Activated T-cell treated with anti-CD3 and anti-CD28 coated beads, Interleukin-2, amount 50 U/mL, for 72 hours (primary cell): ENCODE measurements at places on chromosomes 3 and 15. TPM values are rescaled to one million over a fixed set of nuclear protein-coding genes. Genes with fewer than 3 reads are reported as not detected.

DNA sequence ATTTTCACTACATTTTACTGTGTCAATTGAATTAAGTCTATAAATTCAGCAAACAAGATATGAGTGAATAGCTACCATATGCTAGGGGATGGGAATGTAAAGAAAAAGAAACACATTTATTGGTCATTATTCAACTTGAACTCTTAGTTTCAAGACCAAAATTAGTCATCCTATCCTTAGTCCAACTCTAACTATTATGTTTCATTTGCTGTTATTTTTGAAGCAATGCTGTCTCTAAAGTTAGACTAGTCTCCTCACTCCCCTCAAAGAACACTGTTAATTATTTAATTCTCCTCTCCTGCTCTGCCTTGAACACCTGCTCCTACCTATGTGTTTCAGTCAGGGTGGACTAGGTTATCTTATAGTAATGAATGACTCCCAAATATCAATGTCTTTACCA lies 920.9 kb downstream of the TUSC7 start:
- no peak overlapping the region for H3K27ac ChIP-seq
- no peaks in the 10 kb centered on the region for H3K27me3 ChIP-seq
- no peaks in the 10 kb centered on the region for H3K4me1 ChIP-seq
- no peak overlapping the region for H3K4me3 ChIP-seq
- H3K36me3 ChIP-seq: no peaks in the 10 kb centered on the region

- H3K4me1 ChIP-seq: no peaks in the 10 kb centered on the region
- no peaks in the 10 kb centered on the region for H3K36me3 ChIP-seq
- no peak overlapping the region for H3K27ac ChIP-seq
- H3K27me3 ChIP-seq: peaks cover 15% of the 10 kb centered on the region
- DNase-seq: peak; percentile 38
Observed at GRCh38 chr15:86183596-86184491, 104.2 kb downstream of the AGBL1 start.

DNA sequence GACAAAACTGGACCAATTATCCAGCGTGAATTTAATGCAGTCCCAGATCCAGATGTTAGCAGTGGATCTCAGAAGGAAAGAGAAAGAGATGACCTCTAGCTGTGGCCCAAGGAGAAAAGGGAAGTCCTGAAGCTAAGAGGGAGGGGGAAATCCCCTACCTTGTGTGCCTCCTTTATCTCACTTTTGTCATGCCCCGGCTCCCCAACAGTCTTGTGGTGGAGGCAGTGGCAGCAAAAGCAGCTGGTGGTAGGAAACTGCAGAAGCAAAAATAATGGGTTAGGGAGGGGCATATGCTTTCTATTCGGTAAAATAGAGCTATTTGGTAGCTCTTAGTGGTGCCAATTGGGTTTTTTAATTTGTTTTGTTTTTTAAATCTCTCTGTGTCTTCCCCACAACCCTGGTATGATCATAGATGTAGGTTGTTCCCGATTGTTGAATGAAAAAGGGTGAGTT lies 56.5 kb downstream of the MCTP2 start:
- H3K4me3 ChIP-seq: peak overlapping the region; percentile 89
- H3K27ac ChIP-seq: peak overlapping the region; percentile 93

- H3K4me3 ChIP-seq: no peak overlapping the region
- H3K36me3 ChIP-seq: no peaks in the 10 kb centered on the region
- DNase-seq: peak; percentile 77
- no peak overlapping the region for H3K27ac ChIP-seq
Observed at GRCh38 chr3:42539871-42540714, 37.6 kb downstream of the VIPR1 start.

GRCh38 chr15:52295421-52296001 lies at the start of gene MYO5C:
TSS of gene MYO5C (minus strand) at chr15:52295804. CDS start at chr15:52295636, 168 bp downstream.
- H3K4me3 ChIP-seq: peak within 1 kb of the TSS; percentile 57
- no peaks in the 10 kb centered on the region for H3K36me3 ChIP-seq
- DNase-seq: no peak
- H3K4me1 ChIP-seq: peaks cover 3% of the 10 kb centered on the region
- H3K27me3 ChIP-seq: peaks cover 35% of the 10 kb centered on the region
- H3K27ac ChIP-seq: no peak within 1 kb of the TSS

GRCh38 chr3:41176596-41176995 lies 22.7 kb upstream of the CTNNB1 start:
- no peak for DNase-seq
- no peak overlapping the region for H3K27ac ChIP-seq
- H3K27me3 ChIP-seq: peaks cover 29% of the 10 kb centered on the region
- no peaks in the 10 kb centered on the region for H3K4me1 ChIP-seq
- no peak overlapping the region for H3K4me3 ChIP-seq

GRCh38 chr15:47460795-47461573 lies 256.3 kb upstream of the SEMA6D start:
- no peak overlapping the region for H3K27ac ChIP-seq
- no peak for DNase-seq
- H3K27me3 ChIP-seq: no peaks in the 10 kb centered on the region

DNA sequence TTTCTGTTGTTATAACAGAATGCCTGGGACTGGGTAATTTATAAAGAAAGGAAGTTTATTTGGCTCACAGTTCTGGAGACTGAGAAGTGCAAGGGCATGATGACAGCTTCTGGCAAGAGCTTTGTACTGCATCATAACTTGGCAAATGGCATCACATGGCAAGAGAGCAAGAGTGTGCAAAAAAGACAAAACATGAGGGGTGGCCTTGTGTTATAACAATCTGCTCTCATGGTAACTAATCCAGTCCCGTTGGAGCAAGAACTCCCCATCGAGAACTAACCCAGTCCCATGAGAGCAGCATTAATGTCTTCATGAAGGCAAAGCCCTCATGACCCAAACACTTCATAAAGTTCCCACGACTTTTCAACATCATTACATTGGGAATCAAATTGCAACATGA lies 23.2 kb downstream of the SCN11A start:
- H3K4me3 ChIP-seq: no peak overlapping the region
- H3K4me1 ChIP-seq: no peaks in the 10 kb centered on the region
- H3K27me3 ChIP-seq: peaks cover 10% of the 10 kb centered on the region
- DNase-seq: no peak

GRCh38 chr3:84825817-84826216 lies 133.0 kb upstream of the CADM2 start:
- no peak overlapping the region for H3K4me3 ChIP-seq
- no peak overlapping the region for H3K27ac ChIP-seq
- H3K27me3 ChIP-seq: no peaks in the 10 kb centered on the region
- no peaks in the 10 kb centered on the region for H3K36me3 ChIP-seq

GRCh38 chr3:185732782-185733181 lies 92.1 kb downstream of the IGF2BP2 start:
- no peaks in the 10 kb centered on the region for H3K36me3 ChIP-seq
- H3K27me3 ChIP-seq: peaks cover 5% of the 10 kb centered on the region
- H3K27ac ChIP-seq: no peak overlapping the region
- no peak overlapping the region for H3K4me3 ChIP-seq
- no peak for DNase-seq

DNA sequence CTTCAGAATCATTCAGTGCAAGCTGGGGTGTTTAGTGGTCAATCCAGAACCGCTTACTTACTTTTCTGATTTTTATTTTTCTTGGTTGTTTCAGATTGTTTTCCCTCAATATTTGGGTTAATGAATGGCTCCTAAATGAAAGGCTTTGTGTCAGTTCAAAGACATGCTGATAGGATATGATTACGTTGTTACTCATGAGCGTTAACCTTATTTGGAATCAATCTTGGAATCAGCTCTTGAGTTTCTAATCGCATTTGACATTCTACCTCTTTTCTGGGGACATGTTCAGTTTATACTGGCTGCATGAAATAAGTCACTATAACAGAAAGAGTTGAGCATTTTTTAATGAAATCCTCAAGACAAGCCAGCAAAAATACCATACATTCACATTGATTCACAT lies 50.2 kb downstream of the ATP11B start:
- no peak overlapping the region for H3K4me3 ChIP-seq
- peaks cover 7% of the 10 kb centered on the region for H3K36me3 ChIP-seq
- no peak overlapping the region for H3K27ac ChIP-seq
- H3K4me1 ChIP-seq: no peaks in the 10 kb centered on the region
- H3K27me3 ChIP-seq: no peaks in the 10 kb centered on the region

DNA sequence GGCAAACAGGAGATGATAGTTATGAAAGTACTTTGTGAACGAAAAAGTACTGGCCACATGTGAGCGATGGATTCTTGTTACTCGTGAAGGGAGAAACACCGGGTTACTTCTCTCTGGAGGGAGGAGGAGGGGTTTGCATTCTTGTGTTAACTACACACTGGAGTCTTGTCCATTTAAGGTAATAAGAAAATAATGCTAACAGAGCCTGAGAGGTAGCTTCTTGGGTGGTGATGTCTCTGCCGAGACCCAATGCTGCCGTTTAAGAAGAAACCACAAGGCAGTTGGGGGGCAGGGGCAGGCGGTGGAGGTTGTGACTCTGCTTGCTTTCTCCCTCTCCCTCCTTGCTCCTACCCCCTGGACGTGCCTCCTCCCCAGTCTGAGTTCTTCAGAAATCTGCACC lies 100.9 kb upstream of the ROPN1 start:
- no peaks in the 10 kb centered on the region for H3K36me3 ChIP-seq
- H3K27ac ChIP-seq: no peak overlapping the region
- H3K4me1 ChIP-seq: no peaks in the 10 kb centered on the region
- peaks cover 28% of the 10 kb centered on the region for H3K27me3 ChIP-seq
- DNase-seq: no peak
- no peak overlapping the region for H3K4me3 ChIP-seq

DNA sequence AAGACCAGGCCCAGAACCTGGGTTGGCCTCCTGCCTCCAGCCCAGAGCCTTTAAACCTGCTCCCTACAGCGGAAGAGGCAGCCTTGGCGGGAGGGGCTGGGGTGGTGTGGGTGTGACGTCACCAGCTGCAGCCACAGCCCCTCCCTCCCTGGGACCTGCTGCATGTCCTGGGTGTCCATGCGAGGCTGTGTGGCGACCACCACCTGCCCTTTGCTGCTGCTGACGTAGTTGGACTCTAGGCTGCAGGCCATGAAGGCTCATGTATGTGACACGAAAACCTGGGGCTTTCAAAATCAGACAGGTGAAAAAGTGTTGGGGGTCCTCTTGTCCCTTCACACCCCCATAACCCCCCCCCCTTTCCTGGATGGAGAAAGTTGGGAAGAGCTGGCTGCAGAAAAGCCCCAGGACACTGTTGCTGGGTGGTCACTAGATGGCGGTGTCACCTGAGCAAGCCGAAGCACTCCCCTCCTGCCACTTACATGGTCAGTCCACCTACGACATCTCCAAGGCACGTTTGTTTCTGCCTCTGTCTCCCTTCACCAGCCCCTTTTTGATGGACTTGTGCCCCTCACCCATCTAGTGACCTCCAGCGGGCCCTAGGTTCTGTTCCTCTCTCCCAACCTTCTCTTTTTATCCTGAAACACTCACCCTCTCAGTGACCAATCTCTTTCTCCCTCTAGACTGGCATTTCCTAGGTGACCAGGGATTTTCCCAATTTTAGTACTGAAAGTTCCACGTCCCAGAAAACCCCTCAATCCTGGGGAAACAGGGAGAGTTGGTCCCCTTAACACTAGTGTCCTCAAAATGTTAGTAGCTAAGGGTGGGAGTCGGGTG lies 35.2 kb downstream of the SLC6A20 start:
- peaks cover 13% of the 10 kb centered on the region for H3K27me3 ChIP-seq
- H3K4me3 ChIP-seq: no peak overlapping the region
- no peaks in the 10 kb centered on the region for H3K36me3 ChIP-seq

- no peak for DNase-seq
- H3K36me3 ChIP-seq: peaks cover 14% of the 10 kb centered on the region
- H3K4me1 ChIP-seq: peaks cover 54% of the 10 kb centered on the region
- peak overlapping the region; percentile 83 for H3K4me3 ChIP-seq
Observed at GRCh38 chr3:67653425-67654098, 850 bp downstream of the SUCLG2 start.

DNA sequence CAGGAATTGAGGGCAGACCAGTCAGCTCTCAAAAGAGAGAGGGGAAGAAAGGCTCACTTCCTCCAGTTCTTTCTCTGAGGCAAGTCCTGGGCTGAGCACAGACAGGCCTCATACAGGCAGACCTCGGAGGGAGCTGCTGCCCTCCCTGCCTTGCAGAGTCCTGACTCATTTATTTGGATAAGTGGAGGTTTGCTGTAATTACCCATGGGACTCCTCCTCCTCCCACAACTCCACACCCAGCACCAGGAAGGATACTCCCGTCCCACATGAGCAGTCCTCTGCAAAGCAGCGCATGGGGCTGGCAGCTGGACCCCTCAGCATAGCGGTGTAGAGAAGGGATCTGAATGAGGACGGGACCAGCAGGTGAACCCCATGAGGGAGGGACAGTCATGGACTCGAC lies 13.4 kb upstream of the SCN10A start:
- no peaks in the 10 kb centered on the region for H3K36me3 ChIP-seq
- no peak overlapping the region for H3K4me3 ChIP-seq
- DNase-seq: no peak
- peaks cover 6% of the 10 kb centered on the region for H3K4me1 ChIP-seq
- no peak overlapping the region for H3K27ac ChIP-seq
- peaks cover 9% of the 10 kb centered on the region for H3K27me3 ChIP-seq

DNA sequence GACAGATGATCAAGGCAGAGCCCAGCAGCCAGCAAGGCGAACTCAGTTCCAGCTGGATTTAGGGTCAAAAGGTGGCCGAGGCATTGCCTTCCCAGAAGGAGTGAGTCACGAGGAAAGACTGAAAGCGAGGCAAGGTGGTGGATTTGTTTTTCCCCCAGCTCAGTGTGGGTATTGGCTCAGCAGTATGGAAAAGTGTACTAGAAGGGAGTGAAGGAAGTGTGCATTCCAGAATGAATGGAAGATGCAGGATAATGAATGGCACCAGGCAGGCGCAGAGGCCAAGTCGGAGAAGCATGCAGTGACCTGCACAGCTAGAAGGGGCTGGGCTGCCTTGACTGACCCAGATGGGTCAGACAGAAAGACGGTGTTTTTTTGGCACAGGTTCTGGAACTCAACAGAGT lies 46.3 kb downstream of the FOXP1 start:
- H3K36me3 ChIP-seq: no peaks in the 10 kb centered on the region
- no peak overlapping the region for H3K4me3 ChIP-seq
- peaks cover 36% of the 10 kb centered on the region for H3K4me1 ChIP-seq
- no peak for DNase-seq

GRCh38 chr3:110101361-110101760 lies 764.0 kb upstream of the DPPA4 start:
- H3K4me1 ChIP-seq: no peaks in the 10 kb centered on the region
- no peak overlapping the region for H3K27ac ChIP-seq
- no peaks in the 10 kb centered on the region for H3K36me3 ChIP-seq
- H3K27me3 ChIP-seq: no peaks in the 10 kb centered on the region
- DNase-seq: no peak

GRCh38 chr3:154660811-154661210 lies 230.8 kb upstream of the GPR149 start:
- no peak overlapping the region for H3K27ac ChIP-seq
- H3K27me3 ChIP-seq: no peaks in the 10 kb centered on the region
- H3K36me3 ChIP-seq: no peaks in the 10 kb centered on the region
- H3K4me1 ChIP-seq: no peaks in the 10 kb centered on the region
- no peak overlapping the region for H3K4me3 ChIP-seq
- DNase-seq: no peak

Gene TMEM42
- total RNA-seq: 22.4 TPM

Gene SSR3
- total RNA-seq: 189 TPM

Gene LPCAT4
- total RNA-seq: 33.8 TPM

Gene GALNT15
- total RNA-seq: not detected

Gene PRSS50
- total RNA-seq: 0.09 TPM

Gene RARRES1
- not detected for total RNA-seq

Gene MORC1
- not detected for total RNA-seq

Gene PLIN1
- 0.88 TPM for total RNA-seq
